ENCODE measurements at places on chromosomes 7 and 10.

DNA sequence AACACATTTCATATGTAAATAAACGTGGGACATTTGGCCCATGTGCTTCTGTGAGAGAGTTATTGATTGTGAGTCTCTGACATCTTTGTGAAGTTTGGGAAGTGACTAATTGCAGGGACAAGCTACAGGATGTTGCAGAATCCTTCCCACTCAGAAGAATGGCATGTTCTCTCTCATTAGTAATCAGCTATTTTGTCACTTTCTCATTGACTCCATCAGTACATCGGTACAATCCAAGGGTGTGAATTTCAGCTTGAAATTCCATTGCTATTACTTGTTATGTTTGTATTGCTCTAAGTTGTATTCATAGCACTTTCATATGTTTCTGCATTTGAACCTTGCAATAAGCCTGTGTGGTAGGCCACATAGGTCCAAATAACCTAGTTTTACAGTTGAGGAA lies 100.0 kb upstream of the KCNMA1 start:
- DNase-seq: no peak

GRCh38 chr7:120951826-120952225 lies 1.2 kb downstream of the ING3 start:
- DNase-seq: no peak

- DNase-seq: no peak
Observed at GRCh38 chr7:139613971-139614411, 90.5 kb downstream of the CLEC2L start.

- no peak for DNase-seq
Observed at GRCh38 chr10:79130846-79131245, 62.1 kb downstream of the ZMIZ1 start.

DNA sequence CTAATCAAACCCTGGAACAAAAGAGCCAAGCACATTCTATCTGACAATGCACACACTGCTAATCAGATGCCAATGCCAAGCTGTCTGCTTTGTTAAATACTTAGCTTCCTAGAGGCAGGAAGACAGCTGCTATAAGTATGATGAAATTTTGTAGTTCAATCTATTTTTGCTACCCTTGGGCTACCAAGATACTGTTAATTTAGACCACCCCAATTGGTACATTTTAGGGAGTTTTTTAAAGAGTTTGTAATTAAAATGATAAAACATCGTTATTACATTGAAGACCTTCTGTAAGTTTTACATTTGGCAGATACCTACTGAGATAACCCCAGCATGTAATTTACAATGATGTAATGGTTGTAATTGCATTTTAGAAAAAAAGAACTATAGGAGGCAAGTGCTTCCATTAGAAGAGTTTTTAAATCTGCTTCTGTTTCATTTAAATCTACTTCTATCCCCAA lies 268.5 kb downstream of the ADK start:
- no peak for DNase-seq

DNA sequence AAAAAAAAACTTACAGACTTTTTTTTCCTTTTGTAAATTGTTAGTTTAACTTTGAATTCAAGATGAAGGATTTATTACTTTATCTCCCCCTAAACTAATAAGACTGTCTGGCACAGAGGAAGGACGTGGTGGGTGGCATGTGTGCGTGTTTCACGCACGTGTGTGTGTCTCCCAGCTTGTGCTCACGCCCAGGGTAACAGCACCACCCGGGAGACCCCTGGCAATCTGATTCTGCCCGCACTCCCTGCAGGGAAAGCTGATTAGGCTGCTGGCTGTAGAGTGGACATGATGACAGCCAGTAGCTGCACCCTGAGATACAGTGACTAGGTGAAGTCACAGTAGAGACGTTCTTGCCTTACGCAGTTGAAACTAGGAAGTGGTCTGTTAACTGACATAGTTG lies 25.3 kb downstream of the WIPI2 start:
- DNase-seq: no peak

DNA sequence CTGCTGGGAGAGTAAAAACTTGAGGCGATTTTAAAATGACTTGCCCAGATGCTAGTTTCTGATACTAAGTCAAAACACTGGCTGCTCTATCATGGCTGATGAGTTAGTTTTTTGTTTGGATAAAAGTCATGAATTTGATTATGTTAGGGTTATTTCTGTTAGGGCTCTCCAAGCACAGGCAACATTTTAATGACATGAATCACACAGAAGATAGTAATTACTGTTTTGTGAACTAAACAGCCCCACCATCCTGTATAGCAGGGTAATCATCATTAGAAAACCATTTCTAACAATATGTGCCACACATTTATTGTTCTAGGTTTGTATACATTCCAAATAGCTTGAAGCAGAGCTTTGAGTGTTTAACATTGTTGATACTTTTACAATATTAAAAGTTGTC lies 750.3 kb downstream of the ANKRD7 start:
- DNase-seq: no peak

DNA sequence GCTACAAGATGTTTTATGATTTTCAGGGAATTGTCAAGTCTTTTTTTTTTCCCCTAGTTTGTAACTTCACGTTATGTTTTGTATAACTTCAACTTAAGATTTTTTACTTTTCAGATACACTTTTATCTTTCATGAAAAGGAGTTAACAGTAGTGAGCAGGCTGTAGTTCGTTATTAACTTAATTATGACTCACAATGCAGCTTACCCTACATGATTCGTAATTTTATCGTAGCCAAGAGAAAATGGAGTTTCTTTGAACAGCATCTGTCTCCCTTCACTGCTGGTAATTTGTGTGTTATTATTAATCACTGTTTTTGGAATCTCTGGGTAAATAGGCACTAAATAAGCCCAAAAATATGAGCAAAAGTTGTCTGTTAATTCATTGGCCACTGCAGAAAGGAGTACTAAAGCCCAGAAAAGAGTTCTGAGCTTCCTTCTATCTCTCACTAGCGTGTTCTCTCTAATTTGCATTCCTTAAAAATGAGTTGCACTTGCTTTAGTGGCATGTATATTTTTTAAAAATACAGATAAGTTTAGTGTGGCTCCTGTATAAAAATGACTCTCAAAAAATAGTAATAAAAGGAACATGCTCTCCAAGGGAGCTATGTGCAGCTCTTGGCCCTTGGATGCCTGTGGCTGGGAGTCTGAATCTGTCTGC lies 36.1 kb downstream of the RALA start:
- DNase-seq: no peak

DNA sequence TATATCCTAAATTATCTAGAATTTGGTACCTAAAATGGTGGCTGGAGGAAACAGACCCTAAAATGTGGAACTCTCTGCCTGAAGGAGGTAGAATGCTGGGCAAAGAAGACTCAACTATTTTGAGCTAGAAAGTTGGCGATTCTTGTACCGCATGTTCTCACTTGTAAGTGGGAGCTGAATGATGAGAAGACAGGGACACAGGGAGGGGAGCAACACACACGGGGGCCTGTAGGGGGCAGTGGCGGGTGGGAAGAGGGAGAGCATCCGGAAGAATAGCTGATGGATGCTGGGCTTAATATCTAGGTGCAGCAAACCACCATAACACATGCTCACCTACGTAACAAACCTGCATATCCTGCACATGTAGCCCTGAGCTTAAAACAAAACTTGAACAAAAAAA lies 250.6 kb downstream of the CALN1 start:
- no peak for DNase-seq

DNA sequence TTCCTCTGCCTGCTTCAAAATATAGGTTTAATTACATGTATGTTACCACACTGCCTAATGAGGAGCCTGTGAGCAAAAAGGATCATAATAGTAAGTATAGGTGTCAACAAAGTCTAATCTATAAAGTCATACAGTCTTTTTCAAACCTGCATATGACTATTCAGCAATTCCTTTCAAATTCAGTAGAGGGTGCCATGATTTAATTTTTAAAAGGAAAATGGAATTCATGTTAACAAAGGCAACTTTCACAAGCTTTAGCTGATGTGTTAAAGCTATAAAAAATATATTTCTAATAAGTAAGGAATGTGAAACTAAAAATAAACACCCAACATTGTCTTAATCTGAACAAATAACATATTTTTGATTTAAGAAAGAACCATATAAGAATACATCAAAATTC lies 52.1 kb downstream of the MPP7 start:
- no peak for DNase-seq

- DNase-seq: no peak
Observed at GRCh38 chr7:157984423-157985163, 603.0 kb downstream of the PTPRN2 start.

- no peak for DNase-seq
Observed at GRCh38 chr10:103544657-103545310, 51.3 kb downstream of the NEURL1 start.
